GM12864 (cell line): ENCODE measurements at places on chromosomes 5 and 9.

DNA sequence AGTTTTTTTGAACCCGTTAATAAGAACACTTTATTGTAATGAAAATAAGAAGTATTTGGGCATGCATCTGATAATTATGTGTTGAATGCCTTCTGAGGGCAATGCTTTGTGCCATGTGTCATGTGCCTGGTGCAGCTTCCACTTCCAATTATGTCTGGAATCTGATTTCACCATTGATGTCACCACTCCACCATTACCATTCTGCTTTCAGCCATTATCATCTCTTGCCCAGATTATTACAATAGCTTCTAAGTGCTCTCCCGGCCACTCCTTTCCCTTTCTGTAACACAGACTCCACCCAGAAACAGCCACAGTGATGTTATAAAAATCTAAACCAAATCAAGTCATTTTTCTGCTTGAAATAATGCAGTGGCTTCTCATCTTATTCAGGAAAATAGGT lies 171.7 kb downstream of the C9orf152 start:
- DNase-seq, result no peak

- DNase-seq, result no peak
Observed at GRCh38 chr5:72472666-72473422, 34.4 kb downstream of the ZNF366 start.

DNA sequence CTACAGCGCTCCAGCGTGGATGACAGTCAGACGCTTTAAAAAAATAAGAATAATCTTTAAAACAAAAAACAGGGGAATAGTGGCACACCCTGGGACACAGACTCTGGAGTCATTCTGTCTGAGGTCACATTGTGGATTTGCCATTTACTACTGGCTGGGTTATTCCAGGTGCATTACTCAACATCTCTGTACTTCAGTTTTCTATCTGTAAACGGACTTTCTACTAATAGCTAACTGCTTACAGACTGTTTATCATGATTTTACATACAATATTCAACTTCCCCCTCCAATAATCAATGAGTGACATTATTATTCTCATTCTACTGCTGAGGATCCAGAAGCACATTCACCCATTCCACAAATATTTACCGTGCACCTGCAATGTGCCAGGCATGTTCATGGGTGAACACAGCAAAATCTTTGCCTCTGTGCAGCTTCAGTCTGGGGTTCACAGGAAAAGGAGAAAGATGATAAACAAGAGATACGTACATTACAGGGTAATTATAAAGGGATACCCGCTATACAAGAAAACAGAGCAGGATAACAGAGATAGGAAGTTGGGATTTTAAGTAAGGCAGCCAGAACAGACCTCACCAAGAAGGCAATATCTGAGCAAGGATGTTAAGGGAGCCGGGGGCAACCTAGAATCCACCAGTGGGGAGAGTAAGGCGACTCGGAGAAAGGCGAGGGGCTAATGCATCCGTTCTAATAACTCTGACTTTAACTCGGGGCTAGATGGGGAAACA lies 984 bp upstream of the RAD23B start:
- no peak for DNase-seq

DNA sequence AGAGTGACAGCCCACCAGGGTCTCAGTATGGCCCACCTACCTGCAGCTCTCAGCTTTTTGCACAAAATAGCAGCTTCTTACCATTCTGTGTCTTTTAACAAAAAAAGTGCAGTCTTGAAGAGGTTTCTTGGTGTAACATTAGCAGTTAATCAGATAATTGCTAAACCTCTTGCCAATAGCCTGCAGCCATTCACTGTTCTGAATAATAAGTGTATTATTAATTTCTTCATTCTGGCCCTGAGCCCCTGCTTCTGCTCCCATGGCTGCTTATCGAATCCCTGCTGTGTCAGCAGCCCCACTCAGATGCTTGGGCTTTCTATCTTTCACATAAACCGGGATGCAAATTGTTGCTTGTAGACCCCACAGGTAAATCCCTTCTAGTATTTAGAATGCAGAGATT lies 485.9 kb downstream of the CAAP1 start:
- DNase-seq, result no peak

- no peak for DNase-seq
Observed at GRCh38 chr5:108061941-108062340, 320.0 kb downstream of the FBXL17 start.

DNA sequence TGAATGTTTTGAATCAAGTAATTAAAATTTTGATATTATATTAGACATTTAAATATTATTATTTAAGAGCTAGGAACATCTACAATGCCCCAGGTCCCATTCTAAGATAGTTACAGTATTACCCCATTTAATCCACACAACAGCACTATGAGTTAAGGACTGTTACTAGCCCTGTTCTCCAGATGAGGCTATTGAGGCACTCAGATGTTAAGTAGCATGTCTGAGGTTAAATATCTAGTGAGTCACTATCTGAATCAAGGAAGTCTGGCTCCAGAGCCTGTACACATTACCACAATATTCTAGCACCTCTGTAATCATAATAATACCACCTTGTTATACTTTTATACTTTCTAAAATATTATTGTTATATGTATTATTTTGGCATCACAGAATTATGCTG lies 304.6 kb downstream of the PDE4D start:
- no peak for DNase-seq

GRCh38 chr5:35675392-35675791 lies 57.7 kb downstream of the SPEF2 start:
- no peak for DNase-seq

DNA sequence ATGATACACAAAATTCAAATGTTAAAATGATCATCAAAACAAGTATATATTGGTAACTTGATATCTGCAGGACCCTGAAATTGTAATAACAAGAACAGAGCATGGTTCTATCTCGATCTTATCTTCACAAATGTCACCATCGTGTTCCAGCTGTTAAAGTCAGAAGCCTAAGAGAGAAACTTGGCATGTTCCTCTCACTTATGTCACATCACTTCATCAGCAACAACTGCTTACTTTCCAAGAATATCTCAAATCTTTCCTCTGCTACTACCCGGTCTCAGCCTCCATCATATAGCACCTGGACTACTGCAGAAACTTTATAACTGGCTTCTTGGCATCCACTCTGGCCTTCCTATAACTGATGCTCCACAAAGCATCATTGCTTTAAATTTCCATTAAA lies 84.9 kb downstream of the FBN2 start:
- no peak for DNase-seq

DNA sequence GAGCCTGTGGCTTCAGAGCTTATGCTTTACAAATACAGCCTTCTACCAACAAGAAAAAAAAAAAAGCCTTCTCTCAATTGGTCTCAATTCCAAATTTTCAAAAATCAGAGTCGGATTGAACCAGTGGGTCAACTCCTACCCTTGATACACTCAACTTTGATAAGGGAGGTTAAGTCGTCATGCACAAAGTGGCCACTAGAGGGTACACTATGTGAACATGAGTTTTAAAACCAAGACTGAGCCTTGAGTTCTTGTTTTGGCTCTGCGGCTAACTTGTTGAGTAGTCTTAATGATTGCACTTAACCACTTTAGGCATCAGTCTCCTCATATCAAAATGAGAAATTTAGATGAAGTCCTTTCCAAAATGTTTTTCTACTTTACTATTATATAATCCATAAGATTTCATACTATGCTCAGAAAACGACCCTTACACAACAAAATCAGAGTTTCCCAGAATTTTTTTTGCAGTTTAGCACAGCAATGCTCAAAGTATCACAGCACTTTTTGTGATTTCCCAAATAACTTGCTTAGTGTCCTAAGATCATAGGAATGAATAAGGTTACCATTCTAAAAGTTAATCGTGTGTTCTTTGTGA lies 92.9 kb upstream of the MTAP start:
- no peak for DNase-seq

- DNase-seq, result no peak
Observed at GRCh38 chr5:169767938-169768337, 130.9 kb downstream of the DOCK2 start.

- no peak for DNase-seq
Observed at GRCh38 chr5:43485406-43485805, 1.7 kb upstream of the TMEM267 start.

GRCh38 chr9:84874596-84874995 lies 205.1 kb downstream of the NTRK2 start:
- DNase-seq, result no peak

DNA sequence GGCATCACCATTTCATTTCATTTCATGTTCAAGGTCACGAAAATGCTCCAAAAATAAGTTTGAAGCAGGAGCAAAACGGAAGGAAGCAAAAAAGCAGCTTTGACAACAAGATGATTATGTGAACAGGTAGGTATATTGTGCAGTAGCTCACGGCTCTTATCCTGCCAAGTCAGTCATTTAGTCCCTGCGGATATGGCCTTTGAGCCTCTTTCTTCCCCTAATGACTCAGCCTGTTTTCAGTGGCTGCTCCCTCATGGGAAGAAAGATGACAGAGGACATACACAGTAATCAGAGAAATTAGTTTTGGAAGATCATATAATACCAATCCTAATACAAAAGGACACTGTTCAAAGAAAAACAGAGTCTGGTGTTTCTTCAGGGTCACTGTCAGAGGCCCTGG lies 155.8 kb upstream of the GRAMD2B start:
- DNase-seq, result no peak

DNA sequence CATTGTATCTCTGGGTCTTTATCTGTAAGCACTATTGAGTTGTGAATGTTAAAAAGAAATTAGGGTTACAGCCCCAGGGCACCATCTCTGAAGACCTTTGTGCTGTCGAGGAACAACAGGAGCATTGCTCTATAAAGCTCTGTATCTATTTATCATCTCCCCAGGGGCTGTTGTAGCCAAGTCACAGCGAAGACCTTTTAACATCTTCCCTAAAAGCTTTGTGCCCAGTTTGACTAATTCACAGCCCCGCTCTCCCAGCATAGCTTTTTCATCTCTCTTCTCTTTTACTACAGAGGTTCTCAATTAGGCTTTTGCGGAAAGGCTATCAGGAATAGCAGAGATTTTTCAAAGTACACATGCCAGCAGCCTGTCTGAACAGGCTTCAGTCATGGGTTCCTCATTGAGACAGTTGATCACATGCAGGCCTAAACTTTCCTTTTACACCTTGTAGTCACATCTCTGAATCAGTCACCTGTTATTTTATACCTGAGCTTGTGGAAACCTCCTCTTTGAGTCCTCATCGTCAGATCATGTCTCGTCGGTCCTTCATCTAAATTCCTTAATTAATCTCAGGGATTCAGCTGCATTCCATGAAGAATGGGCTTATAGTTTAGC lies 140.5 kb downstream of the NPR3 start:
- DNase-seq, result no peak

DNA sequence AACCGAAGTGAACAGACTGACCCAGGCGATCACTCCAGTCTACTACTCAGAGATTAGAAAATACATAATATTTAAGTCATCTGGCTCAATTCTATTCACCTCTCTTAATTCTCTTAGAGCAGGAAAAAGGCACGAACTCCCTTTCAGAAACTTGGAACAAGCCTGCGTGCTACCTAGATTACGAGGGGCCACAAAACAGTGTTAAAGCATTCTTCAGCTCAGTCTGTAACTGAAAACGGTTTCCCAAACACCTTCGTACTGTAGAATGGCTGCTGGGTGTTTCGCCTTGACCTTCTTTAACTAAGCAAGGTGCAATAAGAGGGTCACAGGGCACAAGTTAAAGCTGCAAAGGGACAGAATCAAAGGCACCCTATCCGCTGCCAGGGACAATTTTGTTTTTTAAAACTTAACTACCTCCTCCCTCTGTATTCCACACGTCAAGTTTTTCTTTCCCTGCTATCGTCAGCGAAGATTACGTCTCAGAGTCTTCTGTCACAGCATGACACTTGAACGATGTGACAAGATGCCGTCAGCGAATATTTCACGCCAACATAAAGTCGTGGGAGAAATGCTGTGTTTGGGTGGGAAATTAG lies 687 bp downstream of the LYSMD3 start:
- DNase-seq, result no peak

GRCh38 chr9:111588846-111589245 lies 10.6 kb downstream of the PTGR1 start:
- no peak for DNase-seq

GRCh38 chr9:13049223-13049622 lies 230.3 kb downstream of the MPDZ start:
- no peak for DNase-seq

DNA sequence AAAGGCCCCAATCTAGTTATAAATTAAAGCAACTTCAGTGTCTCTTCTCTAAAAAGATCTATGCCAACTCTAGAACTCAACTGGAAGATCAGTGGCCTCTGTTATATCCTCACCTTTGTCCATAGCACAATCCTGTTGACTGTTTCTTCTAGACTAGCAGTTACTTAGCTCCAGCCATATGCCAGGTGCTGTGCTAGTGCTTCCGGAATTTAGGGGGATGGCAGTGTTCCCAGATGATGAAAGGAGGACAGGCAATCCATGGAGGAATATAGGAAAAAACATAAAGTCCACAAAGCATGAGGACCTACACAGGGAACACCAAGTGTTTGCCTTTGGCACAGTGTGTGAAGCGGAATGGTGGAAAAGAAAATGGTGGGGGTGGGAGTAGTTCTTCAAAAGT lies 214.3 kb downstream of the MAPKAP1 start:
- no peak for DNase-seq

DNA sequence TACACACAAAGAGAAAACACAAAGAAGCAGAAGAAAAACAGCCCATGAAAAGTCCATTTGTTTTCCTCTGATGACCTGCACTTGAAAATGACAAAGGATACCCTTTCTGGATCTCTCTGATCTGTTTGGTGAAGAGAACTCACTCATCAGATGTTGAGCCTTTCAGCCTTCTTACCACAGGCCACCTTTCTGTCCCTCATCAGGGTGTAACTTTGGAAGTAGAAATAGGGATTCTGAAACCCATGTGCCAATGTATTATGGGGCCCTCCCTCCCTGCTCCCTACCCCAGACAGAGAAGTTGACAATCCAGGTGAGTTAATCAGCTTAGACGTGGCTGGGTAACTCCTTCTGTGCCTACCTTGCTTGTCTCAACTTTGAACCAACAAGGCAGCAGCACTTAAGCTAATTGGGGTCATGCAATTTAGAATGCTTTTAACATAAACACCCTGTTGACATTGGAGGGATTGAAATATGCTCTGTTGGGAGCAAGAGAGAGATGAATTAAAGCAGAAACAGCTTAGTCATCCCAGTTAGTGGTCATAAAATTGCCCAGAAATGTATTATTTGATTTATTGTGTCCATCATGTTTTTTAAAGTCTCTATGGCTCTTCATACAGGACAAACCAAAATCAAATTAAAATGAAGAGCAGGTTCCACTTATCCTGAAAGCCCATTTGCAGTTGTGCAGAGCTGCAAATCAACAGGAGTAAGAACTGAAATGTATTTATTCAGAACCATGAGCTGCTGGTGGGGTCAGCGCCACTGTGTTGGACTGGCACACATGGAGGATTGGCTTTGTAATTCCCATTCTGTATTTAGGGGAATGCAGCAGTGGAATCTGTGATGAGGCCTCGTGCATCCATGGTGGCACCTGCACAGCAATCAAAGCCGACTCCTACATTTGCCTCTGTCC lies 132.0 kb downstream of the LIFR start:
- DNase-seq, result no peak

- DNase-seq, result no peak
Observed at GRCh38 chr5:172583931-172584511, 57.0 kb upstream of the NEURL1B start.

GRCh38 chr9:105541838-105542237 lies 16.1 kb upstream of the FKTN start:
- DNase-seq, result peak; percentile 39
